HFF-Myc (cell line): ENCODE measurements at places on chromosomes 3 and 15.

DNA sequence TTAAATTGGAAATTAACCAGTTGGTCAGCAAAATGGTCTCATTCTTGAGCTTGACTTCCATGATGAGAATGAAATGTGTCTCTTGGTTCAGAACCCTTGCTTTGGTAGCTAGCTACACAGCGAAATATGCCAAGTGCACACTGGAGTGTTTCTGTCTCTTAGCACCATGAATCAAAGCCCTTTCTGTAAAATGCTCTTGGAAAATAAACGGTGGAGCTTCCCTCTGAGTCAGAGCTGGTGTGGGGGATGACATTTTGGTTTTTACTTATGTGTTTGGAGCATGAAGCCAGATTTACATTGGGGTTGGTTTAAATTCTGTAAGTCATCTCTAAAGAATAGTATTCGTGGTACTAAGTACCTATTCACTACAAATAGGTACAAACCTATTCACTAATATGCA is 85.1 kb upstream of the NANOGP8 start:
- no peak for DNase-seq

DNA sequence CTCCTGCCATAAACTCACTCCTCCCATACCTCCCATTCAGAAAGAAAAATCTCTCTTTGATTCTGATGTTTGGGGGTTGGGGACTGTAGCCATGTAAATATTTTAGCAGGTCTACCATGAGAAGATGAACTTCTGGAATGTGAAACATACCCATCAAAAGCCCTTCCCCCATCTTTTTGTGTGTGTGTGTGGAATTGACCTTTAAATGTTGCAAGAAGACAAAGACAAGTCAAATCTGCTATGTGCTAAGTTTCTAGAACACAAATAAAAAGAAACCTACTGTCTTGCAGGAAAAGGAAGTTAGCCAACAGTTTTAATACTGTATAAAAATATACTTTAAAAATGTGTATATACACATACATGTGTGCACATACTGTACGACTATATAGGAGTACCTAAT is 29.7 kb upstream of the USP50 start:
- no peak for DNase-seq

DNA sequence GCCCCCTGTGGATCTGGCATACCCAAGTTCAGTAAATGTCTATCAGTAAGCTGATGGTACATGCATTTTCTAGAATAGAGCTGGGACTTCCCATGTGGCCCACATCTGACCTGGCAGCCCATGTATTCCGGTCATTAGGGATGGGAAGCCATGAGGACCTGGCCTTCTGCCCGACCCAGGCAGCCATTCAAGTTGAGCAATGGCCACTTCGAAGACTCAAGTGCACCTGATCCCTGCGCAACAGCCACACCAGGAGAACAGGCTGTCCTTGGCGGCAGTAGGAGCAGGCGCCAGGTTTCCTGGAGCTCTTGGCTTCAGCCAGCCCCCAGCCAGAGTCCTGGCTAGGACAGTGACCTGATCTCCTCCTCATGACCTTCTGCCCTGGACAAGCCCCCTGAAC is 14.6 kb downstream of the HEMK1 start:
- DNase-seq: no peak

- DNase-seq: no peak
Measured at GRCh38 chr15:69897061-69897460, 200.7 kb downstream of the TLE3 start.

GRCh38 chr3:112539825-112540650 is 21.7 kb downstream of the ATG3 start:
- no peak for DNase-seq

- DNase-seq: no peak
Measured at GRCh38 chr3:84074767-84075166, 884.0 kb upstream of the CADM2 start.

GRCh38 chr15:91067036-91067435 is 33.0 kb upstream of the SV2B start:
- no peak for DNase-seq

GRCh38 chr15:31469786-31470525 is 143.3 kb downstream of the KLF13 start:
- DNase-seq: no peak

DNA sequence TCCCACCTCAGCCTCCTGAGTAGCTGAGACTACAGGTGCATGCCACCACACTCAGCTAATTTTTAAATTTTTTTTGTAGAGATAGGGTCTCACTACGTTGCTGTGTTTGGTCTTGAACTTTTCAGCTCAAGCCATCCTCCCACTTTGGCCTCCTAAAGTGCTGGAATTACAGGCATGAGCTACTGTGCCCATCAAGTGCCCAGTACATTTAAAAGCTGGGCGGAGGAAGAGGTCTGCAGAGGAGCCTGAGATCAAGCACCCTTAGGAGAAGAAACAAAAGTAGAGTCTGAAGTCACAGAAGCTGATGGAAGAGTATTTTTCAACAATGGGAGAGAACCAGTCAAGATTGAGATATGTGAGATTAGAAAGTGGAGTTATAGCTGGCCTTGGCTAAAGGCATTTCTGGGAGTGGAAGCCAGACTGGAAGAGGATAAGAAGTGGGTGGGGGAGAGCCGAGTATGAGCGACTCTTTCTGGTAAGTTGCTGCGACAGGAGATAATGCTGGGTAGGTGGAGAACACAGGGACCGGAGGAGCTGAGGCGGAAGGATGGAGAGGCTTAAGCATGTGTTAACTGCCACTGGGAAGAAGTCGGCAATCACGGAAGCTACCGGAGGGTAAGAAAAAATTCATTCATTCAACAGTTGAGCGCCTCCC is 782 bp upstream of the IREB2 start:
- no peak for DNase-seq

DNA sequence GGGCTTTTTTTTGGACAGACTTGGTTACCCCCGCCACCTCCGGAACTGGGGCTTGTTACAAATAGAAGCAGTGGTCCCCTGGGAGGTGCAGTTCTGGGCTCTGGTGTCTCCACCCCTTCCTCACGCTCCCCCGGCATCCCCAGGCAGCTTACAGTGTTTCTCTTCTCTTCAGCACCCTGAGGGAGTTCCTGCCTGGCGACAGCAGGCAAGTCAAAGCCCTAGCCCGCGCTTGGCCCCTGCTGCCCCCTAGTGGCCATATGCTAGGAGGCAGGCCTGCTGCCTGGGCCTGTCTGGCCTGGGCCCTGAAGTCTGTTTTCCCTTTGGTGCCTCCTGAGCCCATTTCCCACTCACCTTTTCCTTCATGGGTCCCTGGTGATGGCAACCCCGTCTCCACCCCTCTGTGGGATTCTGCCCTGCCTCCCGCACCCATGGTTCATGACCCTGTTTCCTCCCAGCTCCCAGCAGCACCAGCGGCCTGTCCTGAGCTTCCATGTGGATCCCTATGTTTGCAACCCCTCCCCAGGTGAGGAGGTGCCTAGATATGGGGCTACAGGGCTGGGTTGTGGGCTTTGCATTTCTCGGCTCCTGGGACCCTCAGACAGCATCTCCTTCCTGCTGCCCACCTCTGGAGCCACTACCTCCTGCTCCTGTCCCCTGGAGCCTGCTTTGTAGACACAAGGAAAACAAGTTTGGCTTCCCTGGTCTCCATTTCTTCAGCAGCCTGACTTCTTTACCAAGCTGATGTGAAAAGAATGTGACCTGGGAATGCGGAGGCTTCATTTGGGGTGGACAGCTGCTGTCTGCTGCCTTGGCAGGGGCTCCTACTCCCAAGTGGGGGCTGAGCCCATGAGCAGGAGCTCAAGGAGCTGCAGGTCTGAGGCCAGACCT is 2.2 kb downstream of the SNX22 start:
- DNase-seq: peak; percentile 51

- DNase-seq: peak; percentile 43
Measured at GRCh38 chr15:90872486-90873184, 4.2 kb downstream of the FURIN start.

DNA sequence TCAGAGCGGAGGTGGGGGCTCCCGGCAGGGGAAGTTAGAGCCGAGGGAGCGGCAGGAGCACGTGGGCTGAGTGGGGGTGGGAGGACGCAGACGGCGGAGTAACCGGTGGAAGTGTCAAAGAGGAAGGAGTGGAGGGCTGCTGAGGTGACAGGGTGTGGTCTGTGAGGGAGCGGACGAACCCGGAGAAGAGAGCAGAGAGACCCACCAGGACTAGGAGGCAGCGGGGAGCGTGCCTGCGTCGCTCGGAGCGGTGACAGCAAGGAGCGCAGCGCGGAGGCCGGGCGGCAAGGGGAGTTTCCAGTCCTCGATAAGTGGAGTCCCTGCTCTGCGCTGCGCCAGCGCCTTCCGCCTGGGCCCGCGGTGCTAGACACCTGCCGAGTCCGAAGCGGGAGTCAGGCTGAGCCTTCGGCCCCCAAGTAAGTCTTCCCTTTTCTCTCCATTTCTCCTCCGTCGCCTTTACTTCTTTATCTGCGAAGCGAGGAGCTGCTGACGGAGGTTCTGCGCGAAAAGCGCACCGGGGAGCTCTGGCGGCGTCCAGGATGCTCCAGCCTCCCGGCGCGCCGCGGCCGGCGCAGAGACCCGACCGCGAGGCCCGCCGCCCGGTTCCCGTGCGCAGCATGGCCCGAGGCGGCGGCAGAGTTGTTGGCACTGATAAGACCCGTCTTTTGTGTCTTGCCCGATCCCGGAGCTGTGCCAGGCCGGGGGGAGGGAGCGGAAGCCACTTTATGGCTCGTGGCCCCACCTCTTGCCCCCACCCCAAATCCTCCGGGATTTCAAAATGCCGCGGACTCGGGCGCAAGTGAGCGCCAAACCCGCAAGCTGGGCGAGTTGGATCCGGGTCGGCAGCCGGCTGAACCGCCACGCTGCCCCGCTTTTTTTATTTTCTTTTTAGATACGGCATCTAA is 533.0 kb upstream of the SEMA6D start:
- DNase-seq: no peak

DNA sequence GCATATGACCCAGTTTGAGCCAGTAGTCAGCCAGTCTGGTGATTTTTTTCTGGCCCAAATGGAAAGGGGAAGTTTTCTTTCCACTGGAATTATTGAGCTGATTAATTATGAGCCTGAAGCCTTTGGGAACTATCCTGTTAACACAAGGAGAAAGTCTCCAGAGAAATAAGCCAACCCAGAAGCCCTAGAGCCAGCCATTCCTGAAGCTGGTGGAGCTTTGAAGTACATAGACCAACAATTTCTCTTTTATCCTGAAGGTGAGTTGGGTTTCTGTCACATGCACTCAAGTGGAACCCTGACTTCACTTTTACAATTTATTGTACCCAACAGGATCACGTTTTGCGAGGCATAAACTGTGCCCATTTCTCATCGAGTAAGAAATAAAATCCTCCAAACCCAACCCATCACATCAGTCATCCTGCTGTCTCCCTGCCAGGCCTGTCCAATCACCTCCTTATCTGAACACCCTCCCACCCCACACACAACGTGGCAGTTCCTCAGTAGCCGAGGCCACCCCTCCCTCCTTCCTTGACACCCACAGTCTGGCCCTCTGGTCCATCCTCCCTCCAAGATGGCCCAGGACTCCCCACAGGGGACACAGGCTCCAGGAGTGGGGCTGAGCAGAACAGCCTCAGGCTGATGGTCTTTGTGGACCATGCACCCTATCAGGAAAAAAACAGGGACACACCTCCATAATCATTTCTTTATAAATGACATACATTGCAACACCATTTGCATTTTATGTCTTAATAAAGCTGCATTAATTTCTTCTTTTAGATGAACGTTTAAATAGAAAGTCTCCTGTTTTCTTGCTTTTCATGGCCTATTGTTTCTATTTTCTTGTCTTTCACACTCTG is 55.7 kb upstream of the GATA2 start:
- no peak for DNase-seq

GRCh38 chr15:85178308-85178707 is 196.7 kb downstream of the PDE8A start:
- no peak for DNase-seq

GRCh38 chr3:156543043-156543555 is 11.8 kb downstream of the SSR3 start:
- no peak for DNase-seq

GRCh38 chr3:192063570-192063969 is 602.6 kb downstream of the PYDC2 start:
- no peak for DNase-seq

- DNase-seq: no peak
Measured at GRCh38 chr15:101206176-101206591, 45.7 kb downstream of the CHSY1 start.

DNA sequence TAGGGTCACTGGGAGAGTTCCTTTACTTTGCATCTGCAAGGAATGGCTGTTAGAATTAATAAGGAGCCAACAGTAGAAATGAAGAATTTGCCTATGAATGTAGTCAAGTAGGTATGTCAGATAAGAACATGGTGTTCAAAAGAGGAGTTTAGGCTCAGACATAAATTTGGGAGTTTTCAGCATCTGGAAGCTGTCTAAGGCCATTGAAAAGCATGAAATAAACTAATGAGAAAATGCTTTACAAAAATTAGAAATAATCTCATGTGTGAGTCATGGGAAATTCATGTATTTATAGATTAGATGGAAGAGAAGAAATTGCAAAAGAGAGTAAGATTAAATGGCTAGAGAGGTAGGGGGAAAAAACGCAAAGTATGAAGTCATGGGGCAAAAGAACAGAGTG is 201.9 kb downstream of the DIPK2A start:
- DNase-seq: no peak

DNA sequence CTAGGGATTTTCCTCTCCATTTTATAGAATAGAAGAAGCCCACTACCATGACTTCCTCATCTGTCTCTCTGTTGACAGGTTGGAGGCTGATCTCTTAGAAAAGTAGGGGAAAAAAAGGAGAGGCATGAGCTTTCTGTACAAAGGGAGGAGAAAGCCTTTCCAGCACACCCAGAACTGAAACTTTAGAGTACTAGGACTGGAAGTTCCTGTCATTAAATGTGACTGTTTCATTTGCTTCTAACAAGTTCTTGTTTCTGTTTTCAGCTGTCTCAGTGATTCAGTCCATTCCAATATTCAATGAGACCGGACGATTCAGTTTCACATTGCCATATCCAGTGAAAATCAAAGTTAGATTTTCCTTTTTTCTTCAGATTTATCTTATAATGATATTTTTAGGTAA is 39.0 kb downstream of the INTS14 start:
- no peak for DNase-seq

DNA sequence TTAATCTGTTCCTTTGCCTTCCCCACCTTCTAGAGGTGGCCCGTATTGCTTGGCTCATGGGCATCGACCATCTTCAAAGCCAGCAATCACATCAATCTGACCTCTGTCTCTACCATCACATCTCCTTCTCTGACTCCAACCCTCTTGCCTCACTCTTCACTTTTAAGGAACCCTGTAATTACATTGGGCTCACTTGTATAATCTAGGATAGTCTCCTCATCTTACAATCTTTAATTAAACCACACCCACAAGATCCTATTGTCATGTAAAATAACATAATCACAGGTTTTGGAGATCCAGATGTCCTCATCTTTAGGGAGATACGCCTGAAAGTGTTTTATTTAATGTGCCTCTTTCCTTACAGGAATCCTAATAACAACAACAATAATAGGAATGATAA is 234.5 kb downstream of the ERC2 start:
- no peak for DNase-seq
